ENCODE measurements at places on chromosomes 16 and 17.

DNA sequence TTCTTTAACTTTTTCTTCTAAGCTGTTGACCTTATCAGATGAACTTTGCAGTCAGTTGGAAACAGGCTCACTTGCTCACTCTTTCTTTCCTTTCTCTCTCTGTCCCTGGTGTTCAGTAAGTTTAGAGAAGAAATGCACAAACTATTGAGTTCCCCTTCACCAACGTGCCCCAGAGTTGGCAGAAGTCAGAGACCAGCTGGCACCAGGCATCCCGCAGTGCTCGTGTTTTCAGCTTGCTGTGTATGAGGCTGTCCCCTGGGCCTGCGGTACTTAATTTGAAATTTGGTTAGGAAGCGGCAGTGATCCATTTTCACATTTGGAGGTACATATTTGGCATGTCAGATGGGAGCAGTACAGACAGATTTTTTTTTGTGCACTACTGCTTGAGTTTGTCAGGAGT is 258.6 kb downstream of the SNX29 start:
- DNase-seq = no peak

GRCh38 chr17:40073454-40074174 is 10.8 kb downstream of the THRA start:
- no peak for DNase-seq

GRCh38 chr16:56830669-56831068 is 34.3 kb upstream of the SLC12A3 start:
- DNase-seq = no peak

DNA sequence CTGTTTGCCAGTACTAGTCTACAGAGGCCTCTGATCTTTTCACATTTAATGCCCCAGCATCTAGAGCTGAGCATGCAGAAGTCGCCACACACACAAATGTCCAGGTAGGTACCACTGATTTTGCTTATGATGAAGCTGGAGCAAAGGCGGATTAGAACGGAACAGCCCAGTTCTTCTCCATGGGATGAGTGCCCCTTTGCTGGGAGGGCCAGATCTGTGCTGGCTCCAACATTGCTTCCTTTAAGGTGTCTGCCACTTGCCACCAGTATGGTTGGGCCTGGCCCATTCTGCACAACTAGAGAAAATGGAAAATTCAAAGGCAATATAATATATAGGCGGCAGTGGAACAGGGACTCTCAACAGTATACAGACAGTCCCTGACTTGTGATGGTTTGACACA is 2.2 kb upstream of the MNT start:
- no peak for DNase-seq

DNA sequence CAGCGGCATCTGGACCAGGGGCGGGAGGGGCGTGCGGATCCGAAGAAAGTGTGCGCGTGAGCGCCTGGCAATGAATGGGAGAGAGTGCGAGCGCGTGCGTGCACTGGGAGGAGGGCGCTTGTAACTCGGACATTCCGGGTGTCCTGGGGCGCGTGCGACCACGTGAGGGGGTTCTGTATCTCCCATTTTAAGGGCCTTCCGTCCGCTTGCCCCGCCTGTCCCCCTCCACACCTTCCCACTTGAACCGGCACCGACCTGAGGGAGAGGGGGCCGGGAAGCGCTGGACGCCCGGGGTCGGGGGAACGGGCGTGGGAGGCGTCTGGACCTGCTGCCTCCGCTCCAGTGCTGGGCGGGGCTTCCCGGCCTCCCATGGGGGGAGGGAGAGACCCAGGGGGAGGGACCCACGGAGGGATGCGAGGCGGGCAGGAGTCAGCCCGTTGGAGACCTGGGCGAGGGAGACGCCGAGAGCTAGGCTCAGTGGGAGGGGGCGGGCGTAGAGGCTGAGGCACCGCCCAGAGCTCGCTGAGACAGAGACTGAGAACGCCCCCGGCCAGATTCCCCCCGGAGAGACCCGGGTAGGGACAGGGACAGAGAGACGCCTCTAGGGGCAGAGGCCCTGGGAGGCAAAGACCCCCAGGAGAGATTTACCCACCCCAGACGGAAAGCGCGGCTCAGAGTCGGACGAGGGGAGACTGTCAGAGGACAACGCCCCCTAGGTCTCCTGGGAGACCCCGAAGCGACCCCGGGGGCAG is at the start of gene KREMEN2:
Gene KREMEN2, plus strand, starts transcription at position 553 of the 752 bp plus-strand sequence. CDS start 246 bp downstream, outside the sequence.
- peak; percentile 39 for DNase-seq

- DNase-seq = no peak
These were observed 265.0 kb downstream of the CPPED1 start for GRCh38 chr16:12538667-12539091.

DNA sequence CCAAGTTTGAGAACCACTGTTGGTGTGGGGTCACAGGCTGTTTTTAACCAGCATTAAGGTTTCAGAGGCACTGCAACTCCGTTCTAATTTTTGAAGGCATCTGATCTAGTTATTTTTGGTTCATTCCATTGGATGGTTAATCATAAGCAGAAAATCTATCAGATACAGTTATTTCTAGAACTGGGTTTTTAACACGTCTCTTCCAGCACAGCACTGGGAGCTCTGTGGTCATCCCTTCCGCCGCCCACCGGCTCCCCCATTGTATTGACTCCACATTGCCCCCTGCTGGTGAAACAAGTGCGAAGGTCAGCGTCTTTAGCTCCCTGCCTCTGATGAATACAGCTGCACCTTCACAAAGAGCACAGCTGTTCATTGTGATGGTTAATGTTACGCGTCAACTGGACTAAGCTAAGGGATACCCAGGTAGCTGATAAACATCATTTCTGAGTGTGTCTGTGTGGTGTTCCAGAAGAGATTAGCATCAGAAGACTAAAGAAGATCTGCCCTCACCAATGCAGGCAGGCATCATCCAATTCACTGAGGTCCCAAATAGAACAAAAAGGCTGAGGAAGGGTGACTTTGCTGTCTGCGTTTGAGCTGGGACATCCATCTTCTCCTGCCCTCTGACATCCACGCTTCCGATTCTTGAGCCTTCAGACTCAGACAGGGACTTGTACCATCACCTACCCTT is 8.5 kb downstream of the CCL18 start:
- DNase-seq = peak; percentile 65

DNA sequence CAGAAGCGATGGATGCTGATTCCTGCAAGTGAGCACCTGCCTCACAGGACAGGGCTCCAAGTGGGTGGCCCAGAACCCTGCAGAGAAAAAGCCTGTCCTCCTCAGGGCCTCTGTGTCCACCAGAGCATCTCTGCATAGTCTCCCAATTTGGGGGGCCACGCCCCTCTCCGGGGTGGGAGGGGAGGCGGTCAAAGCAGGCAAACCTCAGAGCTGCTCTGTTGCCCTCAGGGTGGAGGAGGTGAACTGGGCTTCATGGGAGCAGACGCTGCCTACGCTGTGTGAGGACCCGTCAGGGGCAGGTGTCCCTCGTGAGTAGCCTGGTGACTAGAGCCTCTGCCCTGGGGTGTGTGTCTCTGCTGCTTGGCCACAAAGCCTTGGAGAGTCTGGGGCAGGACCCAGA is 19.3 kb downstream of the TRPV2 start:
- DNase-seq = no peak

DNA sequence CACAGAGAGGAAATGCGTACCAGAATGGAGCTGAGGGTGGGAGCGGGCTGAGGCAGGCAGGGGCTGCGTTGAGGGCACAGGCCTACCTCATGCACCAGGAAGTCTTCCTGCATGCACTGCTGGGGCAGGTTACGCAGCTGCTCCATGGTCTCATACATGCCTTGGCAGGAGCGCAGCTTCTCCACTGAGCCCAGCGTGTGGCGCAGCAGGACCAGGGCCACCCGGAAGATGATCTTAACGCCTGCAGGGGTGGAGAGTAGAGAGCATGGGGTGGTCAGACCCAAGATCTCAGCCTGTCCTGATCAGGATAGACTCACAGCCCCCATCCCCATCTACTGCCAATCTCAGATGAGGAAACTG is 3.4 kb upstream of the CD2BP2 start:
- DNase-seq = no peak

DNA sequence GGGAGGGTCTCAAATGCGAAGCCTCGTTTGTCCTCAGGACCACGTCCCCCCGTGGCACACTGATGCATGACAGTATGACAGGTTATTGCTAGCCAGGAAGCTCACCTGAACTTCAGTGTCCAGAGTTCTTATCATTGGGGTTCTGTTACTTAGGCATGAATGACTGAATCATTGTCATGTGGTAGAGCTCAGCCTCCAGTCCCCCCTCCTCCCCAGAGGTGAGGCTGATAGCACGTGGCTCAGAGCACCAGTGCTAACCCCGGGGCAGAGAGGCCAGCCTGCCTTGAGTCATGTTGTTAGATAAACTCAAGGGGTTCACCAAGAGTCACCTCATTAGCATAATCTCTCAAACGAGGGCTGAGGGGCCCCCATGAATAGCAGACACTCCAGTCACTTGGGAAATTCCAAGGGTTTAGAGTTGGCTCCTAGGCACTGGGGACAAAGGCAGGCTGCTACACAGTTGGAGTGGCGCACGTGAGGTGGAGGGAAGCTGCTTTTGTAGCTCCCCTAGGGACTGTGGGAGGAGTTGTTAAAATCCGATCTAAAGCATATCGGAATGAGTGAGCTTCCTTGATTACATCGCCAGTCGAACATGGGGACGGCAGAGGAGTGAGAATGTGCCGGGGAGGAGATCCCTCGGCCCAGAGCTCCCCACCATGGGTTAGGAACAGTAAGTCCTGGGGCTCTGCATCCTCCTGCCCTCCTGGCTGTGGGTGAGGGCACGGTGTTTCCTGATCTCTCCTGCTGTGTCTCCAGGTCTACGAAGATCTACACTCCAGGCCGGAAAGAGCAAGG is 18.2 kb downstream of the DHX38 start:
- no peak for DNase-seq

DNA sequence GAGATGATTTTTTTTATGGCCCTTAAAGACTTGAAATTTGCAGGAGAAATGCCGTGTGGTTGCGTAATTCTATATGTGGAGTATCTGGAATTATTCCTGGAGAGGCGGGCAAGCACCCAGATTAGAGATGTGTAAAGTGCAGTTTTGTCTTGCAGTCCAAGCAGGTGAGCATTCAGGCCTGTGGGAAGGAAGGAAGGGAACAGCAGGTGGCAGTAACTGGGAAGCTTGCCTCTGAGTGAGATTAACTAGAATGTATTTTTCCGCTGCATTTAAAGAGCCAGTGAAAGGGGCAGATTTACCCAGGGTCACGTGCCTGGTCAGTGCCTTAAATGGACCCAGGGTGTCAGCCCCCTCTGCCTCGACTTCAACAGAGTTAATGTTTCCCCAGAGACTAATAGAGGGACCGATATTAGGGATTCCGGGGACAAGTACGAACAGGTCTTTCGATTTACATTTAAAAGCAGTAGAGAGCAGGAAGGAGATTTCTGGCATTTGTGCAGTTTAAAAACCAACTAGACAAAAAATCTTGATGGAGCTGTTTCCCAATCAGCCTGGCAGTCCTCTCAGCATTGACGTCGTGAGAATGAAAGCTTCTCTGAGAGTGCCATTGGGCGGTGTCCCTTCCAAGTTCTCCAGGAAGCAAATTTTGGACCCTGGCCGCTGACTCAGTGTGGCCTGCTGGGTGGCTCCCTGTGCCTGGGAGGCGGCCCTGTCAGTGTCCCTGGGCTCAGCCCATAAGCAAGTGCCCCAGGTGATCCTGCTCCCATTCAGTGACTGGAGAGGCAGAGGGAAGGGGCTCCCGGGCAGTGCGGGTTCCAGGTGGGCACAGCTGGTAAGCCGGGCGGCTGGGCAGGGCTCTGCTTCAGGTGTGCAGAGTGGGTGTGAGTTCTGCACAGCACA is 38.2 kb downstream of the KSR1 start:
- peak; percentile 92 for DNase-seq

- DNase-seq = no peak
These were observed 5.7 kb downstream of the SLC22A31 start for GRCh38 chr16:89194340-89195311.

DNA sequence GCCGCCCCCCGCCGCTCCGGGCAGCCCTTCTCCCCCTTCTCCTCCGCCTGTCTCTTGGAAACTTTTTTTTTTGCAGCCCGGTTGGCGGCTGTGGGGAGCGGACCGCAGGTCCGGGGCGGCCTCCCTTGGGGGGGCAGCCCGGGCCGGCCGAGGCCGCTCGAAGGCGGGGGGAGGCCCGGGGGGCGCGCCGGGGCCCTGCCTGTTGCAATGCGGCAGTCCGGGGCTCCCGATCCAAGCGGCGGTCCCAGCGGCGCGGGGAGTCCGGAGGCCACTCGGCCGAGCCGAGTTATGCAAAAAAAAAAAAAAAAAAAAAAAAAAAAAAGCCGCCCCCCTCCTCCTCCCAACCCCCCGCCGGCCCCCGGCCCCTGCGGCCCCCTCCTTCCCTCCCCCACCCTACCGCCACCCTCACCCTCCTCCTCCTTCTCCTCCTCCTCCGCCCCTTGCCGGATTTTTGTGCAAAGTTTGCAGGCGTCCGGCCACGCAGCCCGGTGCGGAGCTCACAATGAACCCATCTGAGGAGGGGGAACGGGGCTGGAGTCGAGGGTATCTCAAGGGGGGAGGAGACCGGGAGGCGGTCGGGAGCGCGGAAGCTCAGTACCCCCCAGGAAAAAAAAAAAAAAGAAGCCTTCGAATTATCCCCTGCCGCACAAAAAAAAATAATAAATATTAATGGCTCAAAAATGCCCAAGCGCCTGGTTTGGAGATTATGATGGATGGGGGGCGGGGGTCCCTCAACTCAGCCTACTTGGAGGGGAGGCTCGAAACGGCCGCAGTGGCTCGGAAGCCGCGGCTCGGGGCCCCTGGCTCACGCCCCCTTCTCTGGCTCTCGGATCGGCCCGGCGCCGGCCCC is at the start of gene ZNF423:
Gene ZNF423, minus strand, starts transcription at position 291 of the 850 bp plus-strand sequence. CDS start 338 bp downstream, outside the sequence.
- no peak for DNase-seq

GRCh38 chr17:56319531-56319930 is 166.3 kb downstream of the ANKFN1 start:
- no peak for DNase-seq

DNA sequence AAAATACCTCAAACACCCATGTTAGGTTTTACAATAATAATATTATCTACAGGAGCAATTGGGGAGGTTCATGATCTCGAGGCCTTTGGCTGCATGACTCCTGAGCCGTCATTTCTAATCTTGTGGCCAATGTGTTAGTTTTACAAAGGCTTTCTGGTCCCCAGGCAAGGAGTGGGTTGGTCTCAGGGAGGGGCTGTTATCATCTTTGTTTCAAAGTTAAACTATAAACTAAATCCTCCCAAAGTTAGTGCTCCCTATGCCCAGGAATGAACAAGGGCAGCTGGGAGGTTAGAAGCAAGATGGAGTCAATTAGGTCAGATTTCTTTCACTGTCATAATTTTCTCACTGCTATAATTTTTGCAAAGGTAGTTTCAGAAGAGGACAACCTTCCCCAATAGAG is 9.1 kb upstream of the CCL5 start:
- DNase-seq = no peak

GRCh38 chr17:52181782-52182181 is 23.3 kb upstream of the CA10 start:
- DNase-seq = no peak

DNA sequence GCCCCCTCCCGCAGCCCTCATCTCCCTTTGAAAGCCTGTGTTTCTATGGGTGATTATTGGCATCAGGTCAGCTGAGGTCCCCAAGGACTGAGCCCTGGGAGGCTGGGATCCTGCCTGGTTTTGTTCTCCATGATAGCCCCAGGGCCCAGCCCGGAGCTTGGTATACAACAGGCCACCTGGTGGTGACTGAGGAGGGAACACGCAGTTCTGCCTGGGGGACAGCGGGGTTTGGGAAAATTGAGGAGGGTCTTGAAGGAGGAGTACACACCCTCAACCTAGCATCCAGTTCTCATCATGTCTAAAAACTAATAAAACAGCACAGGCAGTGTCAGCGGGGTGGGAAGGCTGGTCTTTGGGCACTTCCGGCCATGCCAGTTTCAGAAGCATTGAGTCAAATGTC is 335.1 kb downstream of the CPPED1 start:
- no peak for DNase-seq

GRCh38 chr16:79143026-79143425 is 457.5 kb downstream of the MAF start:
- DNase-seq = no peak

Data from left lobe of liver (tissue), 2 donors.